Fibroblast of the conjunctiva (primary cell): ENCODE measurements at places on chromosomes 3 and 15.

DNA sequence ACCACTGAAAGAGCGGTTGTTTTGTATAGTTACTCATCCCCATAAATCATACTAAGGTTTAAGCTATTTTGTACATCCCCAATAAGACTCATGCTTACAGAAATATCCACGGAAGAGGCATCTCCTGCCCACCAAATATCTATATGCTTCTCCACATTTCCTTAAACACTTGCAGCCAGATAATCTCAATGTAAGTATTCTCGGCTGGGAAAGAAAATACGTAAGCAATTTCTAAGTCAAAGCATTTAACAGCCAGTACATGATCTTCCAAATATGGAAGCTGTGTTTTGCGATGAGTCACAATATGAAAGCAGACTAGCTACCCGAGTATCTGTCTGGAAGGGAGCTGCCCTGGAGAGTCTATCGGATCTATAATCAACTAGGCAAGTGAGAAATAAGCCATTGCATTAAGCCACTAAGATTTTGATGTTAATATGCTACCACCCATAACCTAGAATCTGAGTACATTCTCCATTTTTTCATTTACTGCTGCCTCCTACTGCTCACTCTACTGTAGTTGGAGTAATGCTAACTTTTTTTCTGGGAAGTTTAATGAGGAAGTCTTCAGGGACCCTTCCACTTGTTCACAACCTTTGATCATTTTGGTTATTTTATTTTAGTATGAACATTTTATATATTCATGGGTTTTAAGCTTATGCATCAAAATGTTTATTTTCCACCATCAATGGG is 26.9 kb upstream of the ZMAT3 start:
- DNase-seq = no peak

GRCh38 chr15:38740206-38740605 is 175.6 kb upstream of the RASGRP1 start:
- DNase-seq = no peak

DNA sequence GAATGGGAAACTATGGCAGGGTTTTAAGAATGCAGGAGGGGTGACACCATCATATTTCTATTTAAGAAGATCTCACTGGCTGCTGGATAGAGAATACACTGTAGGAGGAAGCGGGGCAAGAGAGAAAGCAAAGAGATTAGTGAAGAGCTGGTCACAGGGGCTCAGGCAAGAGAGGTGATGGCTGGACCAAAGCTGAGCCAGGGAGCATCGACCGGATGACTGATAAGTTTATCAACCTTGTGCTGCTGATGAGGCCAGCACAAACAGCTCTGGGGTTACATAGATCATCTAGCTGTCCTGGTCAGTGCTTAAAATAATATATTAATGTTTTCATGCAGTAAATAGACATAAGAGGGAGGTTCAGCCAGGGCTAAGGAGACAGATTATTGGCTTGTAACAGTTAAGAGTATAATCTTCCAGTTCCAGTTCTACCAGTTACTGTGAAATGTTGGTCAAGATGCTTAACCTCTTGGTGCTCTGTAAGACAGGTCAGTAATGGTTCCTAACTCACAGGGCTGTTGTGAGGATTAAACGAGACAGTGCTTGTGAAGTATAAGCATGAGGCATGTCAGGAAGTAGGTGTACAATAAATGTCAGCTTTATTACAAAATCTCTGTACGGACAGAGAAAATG is 201.0 kb upstream of the FEZF2 start:
- DNase-seq = no peak

DNA sequence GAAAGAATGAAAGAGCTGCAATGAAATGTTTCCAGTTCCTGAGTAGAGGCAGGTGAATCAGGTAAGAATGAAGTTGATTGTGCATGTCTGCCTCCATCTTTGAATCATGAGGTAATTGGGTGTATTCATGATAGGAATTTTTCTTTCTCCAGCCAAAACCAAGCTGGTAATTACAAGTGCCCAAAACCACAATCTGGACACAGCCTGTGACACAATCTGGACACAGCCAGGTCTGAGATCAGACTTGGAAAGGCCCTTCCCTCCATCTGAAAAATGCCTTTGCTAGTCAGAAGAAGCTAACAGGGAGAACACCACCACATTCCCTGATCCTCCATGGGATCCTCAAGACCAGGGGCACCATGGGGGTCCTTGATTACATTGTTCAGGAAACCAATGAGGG is 338.5 kb upstream of the THBS1 start:
- DNase-seq = no peak

GRCh38 chr3:194537732-194538247 is 51.0 kb upstream of the ATP13A3 start:
- no peak for DNase-seq

DNA sequence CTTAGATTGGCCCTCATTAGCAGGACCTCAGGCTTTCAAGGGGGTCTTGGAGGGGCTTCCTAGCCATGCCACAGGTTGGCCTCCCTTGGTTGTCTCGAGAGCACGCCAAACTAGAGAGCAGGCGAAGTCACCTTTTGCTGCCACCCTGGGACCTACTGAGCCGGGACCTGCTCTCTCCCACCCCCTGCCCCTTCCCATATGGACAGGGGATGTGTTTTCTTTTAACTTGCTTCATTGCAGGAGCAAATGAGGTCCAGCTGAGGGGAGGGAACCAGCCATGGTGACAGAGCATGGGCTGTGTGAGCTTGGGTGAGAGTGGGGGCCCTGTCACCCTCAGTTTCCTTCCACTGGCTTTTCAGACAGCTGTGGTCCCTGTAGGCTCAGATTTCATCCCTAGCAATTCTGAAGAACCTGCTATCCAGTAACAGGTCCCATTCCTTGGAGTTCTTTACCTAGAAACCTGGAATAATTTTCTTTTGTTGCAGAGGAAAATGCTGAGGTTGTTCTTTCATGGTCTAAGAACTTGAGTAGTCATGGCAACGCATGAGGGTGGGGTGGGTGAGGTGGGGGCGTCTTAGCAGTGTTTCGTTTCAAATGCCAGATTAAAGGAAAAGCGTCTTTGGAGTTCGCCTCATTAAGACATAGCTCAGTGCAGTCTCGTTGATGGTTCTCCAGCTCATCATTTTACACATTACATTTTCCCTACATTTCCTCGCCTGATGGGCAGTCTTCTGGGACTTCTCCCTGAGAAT is 20.1 kb upstream of the MAGEF1 start:
- DNase-seq = no peak

DNA sequence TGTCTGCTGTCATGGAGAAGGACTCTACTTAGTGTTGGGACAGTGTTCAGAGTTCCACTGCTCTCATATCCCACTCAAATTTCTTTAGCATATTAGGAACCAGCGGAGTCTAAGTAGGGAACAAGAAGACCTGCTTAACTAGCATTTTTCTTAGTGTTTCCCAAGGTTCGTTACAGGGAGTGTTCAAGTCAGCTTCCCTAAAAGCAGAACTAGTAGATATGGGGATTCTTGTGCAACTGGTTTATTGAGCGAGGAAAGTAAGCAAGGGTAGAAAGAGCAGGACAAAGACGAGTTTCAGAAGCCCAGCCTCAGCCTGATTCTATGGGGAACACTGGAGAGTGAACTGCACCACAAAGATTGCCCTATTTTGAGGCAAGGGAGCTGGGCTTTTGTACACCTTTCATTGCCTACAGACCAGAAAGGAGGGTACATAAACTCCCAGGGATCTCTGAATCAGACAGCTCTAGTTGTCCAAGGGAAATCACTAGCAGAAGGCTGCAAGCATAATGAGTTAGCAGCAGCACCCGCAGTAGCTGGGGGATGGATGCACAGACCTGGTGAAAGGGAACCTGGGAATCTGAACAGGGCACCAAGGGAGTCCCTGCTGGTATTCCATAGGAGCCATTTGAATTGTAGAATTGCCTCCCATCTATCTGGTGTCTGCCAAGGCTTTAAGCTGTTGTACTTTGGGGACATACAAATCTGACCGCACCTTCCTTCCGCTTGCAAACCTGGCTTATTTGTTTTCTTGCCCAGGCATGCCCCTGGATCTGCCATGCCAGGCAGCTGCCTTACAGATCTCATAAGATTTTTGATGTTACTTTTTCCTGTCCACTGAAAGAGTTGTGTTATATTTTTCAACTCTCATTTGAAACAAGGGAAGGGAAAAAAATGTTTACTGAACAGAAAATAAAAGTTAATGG is 15.1 kb downstream of the CMTM7 start:
- DNase-seq = no peak

DNA sequence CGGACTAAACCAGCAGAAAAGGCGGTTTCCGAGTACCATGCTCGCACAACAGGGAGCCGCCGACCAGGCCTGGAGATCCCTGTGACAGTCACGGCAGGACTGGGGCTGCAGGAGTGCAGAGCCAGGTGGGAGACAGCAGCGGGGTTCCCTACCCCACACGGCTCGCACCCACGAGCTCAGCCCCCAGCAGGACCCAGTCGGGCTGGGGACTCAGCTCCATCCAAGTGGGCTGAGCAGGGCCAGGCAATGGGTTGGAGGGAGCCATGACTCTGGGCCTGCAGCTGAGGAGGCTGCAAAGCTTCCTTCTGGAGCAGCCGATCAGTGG is 15.8 kb downstream of the XXYLT1 start:
- DNase-seq = no peak

GRCh38 chr15:95795386-95795785 is 535.1 kb upstream of the NR2F2 start:
- no peak for DNase-seq

- DNase-seq = no peak
Observed at GRCh38 chr3:6321999-6322398, 538.9 kb upstream of the GRM7 start.

DNA sequence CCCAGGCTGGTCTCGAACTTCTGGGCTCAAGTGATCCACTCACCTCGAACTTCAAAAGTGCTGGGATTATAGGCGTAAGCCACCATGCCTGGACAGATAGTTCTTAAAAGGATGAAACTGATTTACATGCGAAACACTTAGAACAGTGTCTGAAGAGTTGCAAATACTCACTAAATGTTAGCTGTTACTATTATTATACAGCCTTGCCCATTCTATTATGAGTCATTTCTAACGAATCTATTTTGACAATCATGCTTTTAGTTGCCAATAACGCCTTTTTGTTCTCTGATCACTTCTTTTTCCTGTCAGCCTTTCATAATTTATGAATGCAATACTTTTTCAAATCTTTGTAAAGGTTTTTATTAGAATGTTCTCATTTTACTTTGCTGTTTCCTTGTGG is 112.7 kb downstream of the SNRK start:
- no peak for DNase-seq

DNA sequence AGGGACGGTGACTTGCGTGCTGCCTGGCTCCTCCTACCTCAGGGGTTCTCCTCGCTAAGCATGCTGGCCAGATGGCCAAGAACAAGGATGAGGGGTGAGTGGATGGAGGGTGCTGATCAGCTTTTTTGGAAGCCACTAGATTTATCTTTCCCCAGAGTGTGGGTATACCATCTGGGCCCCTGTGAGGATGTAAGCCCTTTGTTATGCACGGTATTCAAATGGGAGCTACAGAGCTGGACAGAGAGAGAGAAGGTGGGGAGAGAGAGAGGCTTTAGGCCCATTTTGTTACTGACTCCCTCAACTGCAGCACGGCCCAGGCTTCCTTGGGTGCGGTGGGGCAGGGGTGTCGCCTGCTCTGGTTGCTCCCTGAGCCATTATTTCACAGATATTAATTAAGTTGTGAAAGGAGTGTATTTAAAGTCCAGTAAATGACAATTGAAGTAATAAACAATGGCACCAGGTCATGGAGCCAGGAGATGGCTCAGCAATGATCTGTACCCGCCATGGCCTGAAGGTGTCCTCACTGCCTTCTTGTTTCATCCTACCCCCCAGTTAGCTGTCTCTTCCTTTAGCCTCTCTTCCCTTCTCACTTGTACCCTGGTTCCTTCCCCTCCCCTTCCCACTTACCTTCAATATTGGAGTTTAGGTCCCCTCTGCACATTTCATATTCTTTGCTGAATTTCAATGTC is 158.0 kb downstream of the CLSTN2 start:
- no peak for DNase-seq

- DNase-seq = no peak
Observed at GRCh38 chr3:152230370-152230769, 38.4 kb upstream of the MBNL1 start.

- DNase-seq = no peak
Observed at GRCh38 chr3:187183903-187184302, 13.4 kb upstream of the RTP1 start.

- DNase-seq = no peak
Observed at GRCh38 chr3:121651684-121652083, 9.0 kb downstream of the HCLS1 start.

- no peak for DNase-seq
Observed at GRCh38 chr15:76339305-76340197, 3.0 kb downstream of the ISL2 start.

GRCh38 chr3:4613366-4613765 is 120.2 kb downstream of the ITPR1 start:
- no peak for DNase-seq

- DNase-seq = no peak
Observed at GRCh38 chr3:72323773-72324172, 524.5 kb downstream of the SHQ1 start.

- DNase-seq = no peak
Observed at GRCh38 chr3:23221136-23221535, 18.0 kb downstream of the UBE2E2 start.

- DNase-seq = no peak
Observed at GRCh38 chr15:32824777-32825176, 107.0 kb downstream of the GREM1 start.

GRCh38 chr15:39936187-39936586 is 2.3 kb downstream of the EIF2AK4 start:
- DNase-seq = no peak

GRCh38 chr3:26099692-26100091 is 309.8 kb downstream of the OXSM start:
- DNase-seq = no peak

DNA sequence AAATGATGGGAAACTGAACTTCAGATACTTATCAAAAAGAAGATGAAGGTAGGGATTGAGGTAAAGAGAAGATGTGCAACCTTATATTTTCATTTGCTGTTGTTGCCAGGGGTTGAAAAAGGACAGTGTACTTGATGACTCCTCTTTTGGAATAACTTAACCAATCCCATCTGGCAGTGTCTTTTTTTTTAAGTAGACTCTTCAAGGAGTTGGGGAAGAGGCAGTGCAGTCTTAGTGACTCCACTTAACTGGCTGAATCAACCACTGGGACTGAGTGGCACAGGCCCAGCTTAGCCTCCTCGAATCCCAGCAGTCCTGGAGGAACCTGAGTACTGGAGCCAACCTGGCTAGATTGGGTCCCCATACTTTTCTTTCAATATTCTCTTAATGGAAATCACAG is 27.3 kb upstream of the FILIP1L start:
- no peak for DNase-seq
